ENCODE measurements at places on chromosomes 5 and 9.
A peak's percentile ranks its signal among the peaks of the same experiment; 100 is the strongest.

DNA sequence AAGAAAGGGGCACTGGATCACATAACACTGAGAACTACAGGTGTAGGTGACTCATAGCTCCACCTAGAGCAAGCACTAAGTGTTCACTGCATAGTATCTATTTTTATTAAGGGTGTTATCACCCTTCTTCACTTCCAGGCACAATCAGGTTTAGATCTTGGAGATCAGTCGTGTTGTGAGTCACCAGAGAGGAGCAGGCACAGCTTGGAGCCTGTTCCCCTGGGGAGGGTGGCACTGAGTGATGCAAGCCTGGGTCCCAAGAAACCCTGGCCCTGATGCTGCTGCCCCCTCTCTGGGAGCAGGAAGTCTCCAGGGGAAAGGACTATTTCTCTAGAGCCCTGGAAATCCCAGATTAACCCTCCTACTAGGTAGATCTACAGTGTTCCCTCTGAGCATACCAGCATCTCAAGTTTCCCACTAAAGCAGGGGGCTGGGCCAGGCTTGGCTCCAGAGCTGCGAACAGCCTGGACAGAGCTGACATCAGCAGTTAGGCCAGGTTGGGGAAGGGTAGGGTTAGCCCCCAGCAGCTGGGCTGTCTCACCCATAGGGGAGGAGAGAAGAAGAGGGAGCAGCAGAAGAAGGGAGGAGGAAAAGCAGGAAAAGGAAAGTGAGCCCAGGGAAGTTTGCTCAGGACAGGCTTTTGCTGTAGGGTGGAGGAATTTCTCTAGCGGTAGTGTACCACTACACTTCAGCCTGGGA is 28.1 kb upstream of the SPINK4 start:
- DNase-seq: peak; percentile 72

GRCh38 chr9:129608561-129609481 is 12.1 kb downstream of the C9orf50 start:
- DNase-seq: no peak

DNA sequence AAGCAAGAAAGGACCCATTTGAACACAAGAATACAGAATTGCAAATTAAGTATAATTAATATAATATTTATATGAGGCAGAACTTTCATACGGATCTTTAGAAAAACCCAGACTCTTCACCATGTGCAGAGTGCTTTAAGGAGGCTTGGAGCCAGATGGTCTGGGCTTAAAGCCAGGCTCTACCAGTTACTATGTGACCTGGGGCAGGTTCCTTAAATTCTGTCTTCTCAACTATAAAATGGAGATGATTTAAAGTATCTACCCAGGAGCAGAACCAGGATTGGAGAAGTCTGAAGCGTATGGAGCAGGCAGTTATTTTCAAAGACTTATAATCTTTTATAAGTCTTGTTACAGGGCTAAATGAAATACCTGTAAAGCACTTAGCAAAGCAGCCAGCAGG is 202.1 kb downstream of the TSSK1B start:
- no peak for DNase-seq

DNA sequence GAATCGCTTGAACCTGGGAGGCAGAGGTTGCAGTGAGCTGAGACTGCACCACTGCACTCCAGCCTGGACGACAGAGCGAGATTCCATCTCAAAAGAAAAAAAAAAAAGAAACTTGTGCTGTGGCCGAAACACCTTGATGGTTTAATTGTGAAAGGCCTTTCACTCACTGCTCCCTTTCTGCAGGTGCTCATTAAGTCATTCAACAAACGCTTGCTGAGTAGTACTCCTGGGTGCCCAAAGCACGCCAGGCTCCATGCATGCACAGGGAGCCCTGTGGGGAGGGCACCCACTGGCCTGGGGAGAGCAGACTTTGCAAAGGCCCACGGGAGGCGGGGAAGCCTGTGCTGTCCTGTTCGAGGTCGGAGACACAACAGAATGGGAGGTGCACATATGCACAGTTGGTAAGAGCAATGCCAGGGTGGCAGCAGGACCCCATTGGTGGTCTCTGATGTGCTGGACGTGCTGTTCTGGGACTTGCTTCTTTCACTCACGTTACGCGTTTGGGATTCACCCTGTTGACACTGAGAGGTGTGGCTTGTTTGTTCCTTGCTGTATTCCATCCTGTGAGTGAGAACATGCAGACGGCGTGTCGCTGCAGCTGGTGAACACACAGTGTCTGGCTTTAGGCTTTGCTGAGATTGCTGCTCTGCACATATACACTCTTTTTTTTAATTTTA is 3.0 kb upstream of the ENTPD2 start:
- peak; percentile 86 for DNase-seq

GRCh38 chr5:119323601-119324000 is 32.2 kb upstream of the TNFAIP8 start:
- DNase-seq: peak; percentile 45

GRCh38 chr5:111228520-111229220 is 4.5 kb downstream of the CAMK4 start:
- no peak for DNase-seq

DNA sequence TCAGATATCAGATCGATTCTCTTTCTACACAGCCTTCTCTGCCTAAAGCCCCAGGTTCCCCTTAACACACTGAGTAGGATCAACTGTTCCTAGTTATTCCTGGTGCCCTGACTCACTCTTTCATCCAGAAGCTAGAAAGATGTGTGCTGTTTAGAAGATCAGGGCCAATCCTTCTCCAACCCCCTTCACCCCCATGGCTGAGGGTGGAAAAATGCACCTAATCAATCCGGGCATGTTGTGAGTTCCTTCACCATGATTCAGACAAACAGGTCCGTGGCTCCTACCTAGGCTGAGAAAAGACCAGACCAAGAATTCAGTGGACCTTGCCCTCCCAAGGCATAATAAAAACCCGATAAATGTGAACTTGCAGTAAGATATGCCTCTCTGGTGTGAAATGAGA is 85.4 kb upstream of the EQTN start:
- DNase-seq: no peak

DNA sequence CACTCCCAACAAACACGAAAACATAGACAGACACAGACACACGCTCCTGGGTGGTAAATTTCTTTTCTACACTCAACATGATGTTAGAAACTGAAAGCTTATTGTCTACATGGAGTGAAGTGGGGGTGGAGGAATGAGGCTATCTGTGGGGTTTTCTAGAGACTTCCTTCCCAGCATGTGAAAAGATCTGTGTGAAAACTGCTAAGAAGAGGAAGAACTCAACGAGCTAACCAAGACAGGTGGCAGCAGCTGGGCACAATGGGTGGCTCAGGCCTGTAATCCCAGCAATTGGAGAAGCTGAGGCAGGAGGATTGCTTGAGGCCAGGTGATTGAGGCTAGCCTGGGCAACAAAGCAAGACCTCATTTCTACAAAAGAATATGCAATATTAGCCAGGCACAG is 7.6 kb downstream of the FYB1 start:
- DNase-seq: peak; percentile 13

DNA sequence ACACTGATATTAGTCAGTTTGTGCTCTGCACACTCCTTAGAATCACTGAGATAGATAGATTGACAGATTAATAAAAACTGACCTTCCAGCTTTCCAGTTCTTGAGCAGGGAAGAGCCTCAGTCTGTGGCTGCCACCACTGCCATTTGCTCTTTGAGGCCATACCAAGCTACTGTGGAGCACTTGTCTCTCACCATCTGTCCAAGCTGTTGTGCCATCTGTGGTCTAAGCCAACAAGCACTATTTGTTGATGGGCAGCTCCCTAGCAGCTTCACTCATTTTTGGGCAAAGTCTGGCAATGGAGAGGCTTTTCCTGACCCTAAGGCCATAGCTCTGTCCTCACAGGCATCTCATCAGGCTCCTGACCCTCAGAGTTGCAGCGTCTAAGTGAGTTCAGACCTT is 30.4 kb downstream of the HTR1A start:
- DNase-seq: no peak

- DNase-seq: no peak
Observed at GRCh38 chr5:121031491-121031890, 567.4 kb downstream of the PRR16 start.

- no peak for DNase-seq
Observed at GRCh38 chr5:134784946-134785620, 26.5 kb downstream of the DDX46 start.

DNA sequence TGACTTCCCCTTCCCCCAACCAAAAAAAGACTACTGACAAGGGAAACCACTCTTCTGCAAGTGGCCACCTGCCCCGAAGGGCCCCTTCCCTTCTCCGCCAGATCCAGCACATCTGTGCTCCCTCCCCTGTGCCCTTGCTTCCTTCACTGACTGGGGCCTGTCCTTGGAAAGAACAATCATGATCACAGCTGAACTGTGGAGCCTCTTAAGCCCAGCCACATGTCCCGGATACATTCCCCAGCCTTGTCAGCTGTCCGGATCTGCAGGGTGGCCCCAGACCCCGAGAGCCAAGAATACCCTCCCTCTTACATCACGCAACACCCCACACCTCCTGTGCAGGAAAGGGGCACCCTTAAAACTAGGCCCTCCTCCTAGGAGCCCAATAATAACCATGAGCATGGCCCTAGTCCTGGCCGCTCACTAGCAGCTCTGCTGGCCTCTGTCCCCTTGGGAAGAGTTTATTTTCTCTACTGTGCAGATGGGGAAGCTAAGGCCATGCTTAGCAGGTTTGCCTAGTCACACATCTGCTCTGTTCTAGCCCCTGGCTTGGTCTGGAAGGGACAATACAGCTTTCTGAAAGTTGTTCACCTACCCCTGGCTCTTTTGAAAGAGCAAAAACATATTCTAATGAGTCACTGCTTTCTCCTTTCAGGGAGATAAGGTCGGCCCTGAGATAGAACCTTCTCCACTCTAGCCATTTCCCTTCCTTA is 3.8 kb downstream of the SPRY4 start:
- peak; percentile 96 for DNase-seq

DNA sequence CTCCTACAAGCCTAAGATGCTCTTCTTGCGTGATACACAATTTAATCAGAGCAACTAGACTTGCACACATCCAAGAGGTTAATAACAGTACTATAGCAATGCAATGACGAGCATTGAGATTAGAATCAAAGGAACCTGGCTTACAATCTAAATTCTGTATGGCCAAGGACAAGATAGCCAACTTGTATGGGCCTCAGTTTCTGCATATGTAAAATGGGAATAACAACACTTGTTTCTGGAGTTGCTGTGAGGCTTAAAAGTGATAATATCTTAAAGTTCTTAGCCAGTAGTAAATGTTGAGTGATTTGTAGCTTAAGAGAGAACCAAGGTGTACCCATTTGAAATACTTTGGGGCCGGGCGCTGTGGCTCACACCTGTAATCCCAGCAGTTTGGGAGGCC is 2.2 kb upstream of the PUM3 start:
- DNase-seq: no peak

DNA sequence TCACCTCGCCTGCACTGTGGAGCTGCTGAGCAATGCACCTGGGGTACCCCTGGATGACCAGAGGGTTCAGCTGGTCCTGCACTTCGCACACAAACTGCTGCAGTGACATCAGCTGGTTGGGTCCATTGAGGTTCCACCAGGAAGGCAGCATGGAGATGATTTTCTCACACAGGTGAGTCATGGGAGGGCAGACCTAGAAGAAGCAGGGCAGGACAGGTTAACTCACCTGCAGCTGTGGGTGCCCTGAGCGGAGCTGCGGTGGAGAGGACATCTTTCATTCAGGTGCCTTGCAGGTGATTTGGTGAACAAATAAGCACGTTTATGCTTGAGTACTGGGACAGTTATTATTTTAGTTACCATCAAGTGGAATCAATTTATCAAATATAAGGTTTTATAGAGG is 73.6 kb downstream of the CTSL start:
- DNase-seq: no peak

- no peak for DNase-seq
Observed at GRCh38 chr5:195401-196160, 4.3 kb downstream of the LRRC14B start.

DNA sequence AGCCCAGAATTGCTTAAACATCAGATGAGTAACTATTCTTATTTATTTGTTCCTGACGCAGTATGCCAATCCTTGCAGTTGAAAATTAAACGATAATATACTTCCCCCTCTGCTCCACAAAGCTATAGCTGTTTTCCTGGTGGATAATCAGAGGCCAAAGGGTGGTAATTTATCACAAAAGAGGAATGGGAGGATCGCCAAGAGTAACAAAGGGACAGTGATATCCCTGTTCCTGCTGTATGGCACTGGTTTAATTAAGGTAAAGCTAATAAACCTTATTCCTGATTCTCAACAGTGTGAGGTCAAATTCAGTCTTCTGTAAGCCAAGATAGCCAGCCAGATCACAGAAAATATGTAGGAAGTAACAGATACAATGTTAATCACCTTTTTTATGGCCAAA is 33.4 kb upstream of the PTGER4 start:
- no peak for DNase-seq

DNA sequence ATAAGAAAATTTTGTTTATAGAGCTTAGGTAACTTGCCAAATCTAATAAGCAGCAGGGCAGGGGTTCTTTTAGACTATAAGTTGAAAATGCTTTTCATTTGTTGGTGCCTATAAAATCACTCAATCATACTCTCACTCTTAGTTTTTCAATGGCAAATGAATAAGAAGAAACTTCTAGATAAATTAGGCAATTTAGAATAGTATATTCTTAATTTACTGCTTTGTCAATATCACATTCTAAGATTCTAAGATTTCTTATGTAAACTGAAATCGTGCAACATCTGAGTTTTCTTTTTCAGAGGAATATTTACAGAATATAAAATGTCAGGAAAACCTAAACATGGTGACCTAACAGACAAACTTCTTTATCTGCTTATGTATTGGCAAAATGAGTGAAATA is 849.0 kb downstream of the DTWD2 start:
- no peak for DNase-seq

DNA sequence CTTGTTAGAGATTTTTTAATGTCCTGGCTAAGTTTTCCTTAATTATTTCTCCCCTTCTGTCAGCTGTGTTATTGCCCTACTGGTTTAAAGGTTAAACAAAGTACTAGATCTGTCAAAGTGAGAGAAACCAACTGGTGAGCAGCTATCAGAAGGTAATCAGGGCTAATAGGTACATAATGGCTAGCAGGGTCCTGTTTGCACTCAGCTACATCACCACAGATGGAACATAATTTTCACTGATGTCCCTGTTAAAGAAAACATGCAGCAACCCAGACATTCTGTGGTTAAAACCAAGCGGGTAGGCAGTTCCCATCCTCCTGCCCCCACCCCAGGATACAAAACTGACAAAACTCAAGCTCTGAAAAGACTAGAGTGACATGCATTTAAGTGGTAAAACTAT is 473.9 kb downstream of the NR2F1-AS1 start:
- DNase-seq: no peak

- no peak for DNase-seq
Observed at GRCh38 chr9:93243112-93243511, 59.2 kb downstream of the WNK2 start.

GRCh38 chr5:155871623-155872022 is 455.3 kb upstream of the SGCD start:
- no peak for DNase-seq

GRCh38 chr5:160152901-160153300 is 33.7 kb upstream of the PWWP2A start:
- no peak for DNase-seq
